ENCODE measurements at places on chromosomes 12 and 14. TPM values are rescaled to one million over a fixed set of nuclear protein-coding genes. Genes with fewer than 3 reads are reported as not detected.

TPPP2 gene
- not detected for polyA plus RNA-seq

GRCh38 chr12:55659486-55660385, 23.0 kb downstream of the OR10P1 start:
- DNase-seq = no peak

DNA sequence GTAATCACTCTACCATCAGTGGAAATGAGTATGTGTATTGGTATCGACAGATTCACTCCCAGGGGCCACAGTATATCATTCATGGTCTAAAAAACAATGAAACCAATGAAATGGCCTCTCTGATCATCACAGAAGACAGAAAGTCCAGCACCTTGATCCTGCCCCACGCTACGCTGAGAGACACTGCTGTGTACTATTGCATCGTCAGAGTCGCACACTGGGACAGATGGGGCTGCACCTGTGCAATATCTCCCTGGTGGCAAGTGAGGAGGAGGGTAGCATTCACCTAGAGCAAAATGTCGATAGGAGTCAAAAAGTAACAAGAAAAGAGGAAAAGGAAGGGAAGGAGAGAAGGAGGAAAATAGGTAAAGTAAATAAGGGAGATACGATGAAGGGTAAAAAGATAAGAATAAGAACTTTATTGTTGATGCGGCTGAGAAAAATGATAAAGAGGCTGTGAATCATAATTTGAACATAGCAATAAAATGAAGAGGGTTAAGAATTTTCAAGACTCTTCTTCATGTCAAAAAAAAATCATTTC, 450.5 kb upstream of the OR4E1 start:
- no peak for DNase-seq

DNA sequence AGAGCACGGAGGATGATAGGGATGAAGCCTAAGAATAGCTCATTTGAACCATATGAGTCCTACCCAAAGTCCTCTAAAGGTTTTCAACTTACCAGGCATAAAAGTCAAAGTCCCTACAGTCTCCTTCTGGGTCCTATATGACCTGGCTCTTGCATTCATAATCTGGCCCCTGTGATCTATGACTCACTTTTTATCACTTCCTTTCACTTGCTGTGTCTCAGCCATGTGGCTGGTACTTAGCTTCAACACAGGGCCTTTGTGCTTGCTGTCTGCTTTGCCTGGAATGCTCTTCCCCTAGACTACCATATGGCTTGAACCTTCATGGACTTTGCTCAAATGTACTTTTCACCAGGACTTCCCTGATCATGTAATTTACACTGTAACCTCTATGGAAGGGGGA, 137.6 kb upstream of the TMTC1 start:
- DNase-seq = no peak

DNA sequence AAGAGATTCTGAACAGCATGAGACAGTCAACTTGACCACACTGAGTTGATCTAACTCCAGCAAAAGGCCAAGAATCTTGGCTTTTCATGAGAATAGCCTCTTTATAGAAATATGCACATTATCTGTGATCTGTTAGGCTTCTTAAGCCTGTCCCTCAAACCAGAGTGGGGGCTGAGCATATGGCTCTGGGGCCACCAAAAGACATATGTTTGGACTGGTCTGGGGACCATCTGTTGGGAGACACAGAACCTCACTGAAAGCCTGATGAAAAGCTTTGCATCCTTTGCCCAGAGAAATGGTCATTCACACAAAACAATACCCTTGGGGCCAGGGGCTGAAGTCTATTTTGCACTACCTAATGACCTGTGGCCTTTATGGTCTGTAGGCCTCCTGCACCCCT, 165.3 kb upstream of the PRMT8 start:
- no peak for DNase-seq

Data from CD8-positive, alpha-beta memory T cell (primary cell).